ENCODE measurements at places on chromosomes 7 and 10. TPM values are rescaled to one million over a fixed set of nuclear protein-coding genes. Genes with fewer than 3 reads are reported as not detected.

- no peak for DNase-seq
These were observed 11.7 kb upstream of the EDRF1 start for GRCh38 chr10:125707541-125708468.

DNA sequence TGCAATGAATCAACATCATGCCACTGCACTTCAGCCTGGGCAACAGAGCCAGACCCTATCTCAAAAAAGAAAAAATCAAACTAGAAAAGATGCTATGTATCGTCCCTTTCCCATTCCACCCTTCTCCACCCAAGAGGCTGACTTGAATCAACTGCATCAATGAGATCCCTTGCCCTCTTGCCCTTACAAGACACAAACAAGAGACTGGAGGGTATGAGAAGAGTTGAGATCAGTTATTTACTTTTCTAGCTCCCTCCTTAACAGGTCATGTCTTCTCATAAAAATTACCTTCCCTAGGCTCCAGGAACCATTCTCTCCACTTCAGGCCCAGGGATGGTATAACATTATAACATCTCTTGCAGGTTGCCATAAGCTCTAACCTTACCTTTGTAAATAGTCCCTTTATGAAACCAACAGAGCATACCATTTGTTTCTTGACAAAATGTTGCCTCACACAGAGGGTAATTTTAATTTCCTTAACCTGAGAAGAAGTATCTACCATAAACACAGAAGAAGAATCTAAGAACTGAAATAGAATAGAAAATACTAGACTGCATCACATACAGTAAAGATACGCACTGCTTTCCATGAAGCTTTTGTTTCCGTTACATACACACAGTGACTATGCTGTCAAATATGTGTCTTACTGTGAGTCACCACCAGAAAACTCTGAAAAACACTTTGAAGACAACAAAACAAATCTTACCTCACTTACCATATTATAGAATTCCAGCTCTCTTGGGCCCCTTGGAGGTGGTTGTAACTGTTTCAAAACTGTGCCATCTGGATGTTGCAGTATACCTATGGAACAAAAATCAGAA is 30.5 kb downstream of the IPMK start:
- no peak for DNase-seq

GRCh38 chr7:99772565-99772964 is 11.4 kb downstream of the CYP3A4 start:
- DNase-seq: no peak

- DNase-seq: peak; percentile 62
These were observed 1.9 kb downstream of the VWC2 start for GRCh38 chr7:49775065-49775948.

GRCh38 chr10:89062861-89063260 is 72.3 kb downstream of the FAS start:
- peak; percentile 76 for DNase-seq

DNA sequence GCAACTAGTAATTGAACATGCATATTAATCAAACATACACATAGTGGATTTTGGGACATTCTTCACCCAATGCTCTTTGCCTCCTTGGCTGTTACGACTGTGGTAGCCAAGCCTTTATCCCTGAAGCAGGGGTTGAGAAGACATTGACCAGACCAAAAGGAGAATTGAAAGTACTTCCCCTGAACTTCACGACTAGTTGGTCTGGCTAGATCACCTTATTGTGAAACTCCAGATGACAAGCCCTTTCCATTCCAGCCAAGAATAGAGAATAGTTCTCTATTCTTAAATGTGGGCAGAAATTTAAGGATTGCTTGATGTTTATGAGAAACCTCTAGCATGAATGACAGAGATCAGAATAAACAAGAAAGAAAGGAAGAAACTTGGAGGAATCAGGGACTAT is 97.0 kb downstream of the LRMDA start:
- DNase-seq: no peak

GRCh38 chr7:85509476-85509875 is 322.6 kb upstream of the SEMA3D start:
- no peak for DNase-seq

GRCh38 chr7:14761510-14762296 is 140.8 kb downstream of the DGKB start:
- DNase-seq: peak; percentile 82

DNA sequence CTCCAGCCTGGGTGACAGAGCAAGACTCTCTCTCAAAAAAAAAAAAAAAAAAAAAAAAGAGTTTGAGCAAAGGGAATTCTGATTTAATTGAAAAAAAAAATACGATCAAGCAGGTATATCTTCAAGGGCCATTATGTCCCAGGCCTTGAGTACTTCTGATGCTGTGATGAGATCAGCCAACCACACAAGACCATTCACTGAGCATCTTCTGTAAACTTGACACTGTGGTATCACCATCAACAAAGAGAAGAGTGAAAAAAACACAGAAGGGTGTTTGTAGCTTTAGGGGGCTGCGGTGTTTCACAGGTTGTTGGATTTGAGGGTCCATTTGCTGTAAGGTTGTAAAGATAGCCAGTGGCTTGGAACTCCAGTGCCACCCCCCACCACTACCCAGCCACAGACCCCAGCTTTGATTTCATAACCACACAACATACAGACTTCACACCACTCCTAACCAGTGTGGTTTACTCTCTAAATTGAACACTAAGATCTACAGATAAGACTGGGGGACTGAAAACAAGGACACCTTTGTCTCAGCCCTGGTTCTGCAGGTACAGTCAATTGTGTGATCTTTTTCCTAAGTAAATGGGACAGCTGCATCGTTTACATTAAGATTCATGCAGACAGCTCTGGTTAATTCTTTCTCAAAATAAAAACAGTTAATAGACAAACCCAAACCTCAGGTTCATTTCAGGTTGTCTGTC is 66.4 kb downstream of the CDC123 start:
- DNase-seq: no peak

DNA sequence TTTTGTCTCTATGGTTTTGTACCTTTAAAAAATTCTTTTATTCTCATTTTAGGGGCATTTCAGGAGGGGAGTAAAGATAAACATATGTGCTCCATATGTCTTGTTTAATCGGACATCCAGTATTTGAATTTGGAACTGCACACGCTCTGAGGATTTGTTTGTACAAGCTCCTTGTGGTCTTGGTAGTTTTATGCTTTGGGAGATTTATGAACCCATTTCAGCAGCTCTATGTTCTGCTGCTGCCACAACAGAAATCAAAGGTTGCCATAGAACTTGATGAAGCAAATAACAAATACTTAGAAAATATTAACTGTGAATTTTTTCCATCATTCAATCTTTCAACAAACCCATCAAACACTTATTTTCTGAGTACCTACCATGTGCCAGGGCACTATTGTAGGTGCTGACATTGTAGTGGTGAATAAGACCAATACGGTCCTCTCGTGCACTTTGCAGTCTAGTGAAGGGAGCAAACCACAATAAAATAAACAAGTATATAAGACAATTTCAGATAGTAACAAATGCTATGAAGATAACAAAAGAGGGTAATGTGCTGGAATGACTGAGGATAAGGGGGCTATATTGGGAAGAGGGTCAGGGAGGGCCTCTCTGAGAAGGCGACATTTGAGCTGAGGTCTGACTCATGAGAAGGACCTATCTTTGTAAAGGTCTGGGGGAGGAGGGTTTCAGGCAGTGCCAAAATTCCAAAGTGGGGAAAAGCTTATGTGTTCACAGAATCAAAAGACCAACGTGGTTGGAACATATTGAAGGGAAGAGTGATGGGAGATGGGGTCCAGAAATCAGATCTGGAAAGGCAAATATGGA is 30.4 kb downstream of the MYPN start:
- DNase-seq: no peak

DNA sequence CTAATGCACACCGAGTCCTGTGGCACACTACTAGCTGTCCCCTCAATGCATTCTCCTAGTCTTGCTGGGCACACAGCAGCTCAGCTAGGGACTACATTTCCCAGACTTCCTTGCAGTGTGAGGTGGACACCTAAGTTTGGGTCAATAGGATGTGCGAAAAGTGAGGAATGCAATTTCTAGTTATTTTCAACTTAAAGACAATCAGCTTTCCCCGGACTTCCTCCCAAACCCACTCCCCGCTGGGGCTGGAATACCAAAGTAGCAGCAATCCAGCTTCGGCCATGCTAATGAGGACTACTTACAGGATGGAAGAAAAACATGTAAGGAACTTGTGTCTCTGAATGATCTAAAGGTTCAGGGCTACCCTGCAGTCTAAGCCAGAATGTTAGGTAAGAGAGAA is 286.4 kb upstream of the LRRN3 start:
- no peak for DNase-seq

DNA sequence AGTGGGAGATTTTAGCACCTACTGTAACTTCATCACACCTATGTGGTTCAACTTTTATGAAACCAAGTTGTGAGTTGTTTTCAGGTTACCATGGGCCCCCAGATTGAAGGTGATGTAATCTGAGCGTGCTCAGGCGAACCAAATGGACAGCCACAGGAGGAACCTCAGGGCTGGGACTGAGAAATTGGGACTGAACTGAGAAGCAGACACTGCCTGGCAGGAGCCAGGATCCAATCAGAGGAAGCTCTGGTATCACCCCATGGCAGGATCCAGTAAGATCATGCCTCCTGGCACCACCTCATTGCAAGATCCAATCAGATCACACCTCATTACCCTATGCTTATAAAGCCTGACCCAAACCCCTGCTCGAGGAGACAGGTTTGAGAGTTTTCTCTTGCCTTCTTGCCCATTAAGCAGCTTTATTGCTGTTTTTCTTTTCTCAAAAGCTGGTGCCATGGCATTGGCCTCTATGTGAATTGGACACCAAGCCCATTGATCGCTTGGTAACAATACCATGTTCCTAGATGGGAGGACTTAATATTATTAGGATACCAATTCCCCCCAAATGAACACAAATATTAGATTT is 43.2 kb upstream of the GDF10 start:
- no peak for DNase-seq

- no peak for DNase-seq
These were observed 5.9 kb upstream of the DNTT start for GRCh38 chr10:96298362-96298761.

DNA sequence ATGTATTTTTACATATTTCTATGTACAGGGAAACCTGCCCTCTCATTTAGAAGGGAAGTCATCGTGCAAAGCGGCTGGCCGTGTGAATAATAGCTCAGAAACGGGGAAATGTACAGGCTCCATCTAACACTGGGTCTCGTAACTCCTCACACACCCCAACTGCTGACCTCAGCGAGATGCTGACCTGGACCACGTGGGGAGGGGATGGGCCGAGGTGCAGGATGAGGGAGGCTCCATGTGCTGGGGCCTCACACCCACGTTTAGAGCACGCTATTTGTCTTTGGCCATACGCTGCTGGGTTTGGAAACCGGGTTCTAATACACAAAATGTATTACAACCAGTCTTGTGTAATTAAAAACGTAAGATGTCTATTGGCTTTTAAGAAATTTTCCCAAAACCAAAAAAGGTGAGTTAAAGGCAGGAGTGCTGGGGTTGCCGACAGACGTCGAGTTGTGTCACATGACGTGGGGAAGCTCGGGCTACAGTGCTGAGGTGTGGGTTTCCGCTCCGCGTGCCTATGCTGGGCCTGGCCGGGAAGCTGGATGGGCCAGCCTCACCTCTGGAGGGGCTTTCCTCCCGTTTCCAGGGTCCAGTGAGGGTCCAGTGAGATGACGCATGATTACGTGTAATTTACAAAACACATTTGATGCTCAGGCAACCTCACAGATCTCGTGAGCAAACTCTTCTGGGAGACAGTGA is 215.6 kb downstream of the DNAJB6 start:
- DNase-seq: no peak

DNA sequence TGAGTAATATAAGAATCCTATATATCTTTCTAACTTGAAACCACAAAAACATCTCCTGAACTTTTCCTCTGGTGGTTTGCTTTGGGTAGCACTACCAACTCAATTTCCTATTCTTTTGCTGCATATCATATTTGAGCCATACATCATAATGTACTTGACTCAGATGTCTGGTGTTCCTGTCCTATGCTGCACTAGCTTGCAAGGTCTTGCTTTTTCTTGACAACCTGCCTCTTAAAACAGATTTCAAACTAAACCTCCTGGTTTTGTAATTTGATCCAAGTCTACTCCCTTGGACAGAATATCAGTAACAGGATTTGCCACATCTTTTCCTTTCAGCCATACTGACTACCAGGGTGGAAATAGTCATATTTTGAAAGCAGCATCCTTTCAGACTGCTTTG is 520.3 kb upstream of the LRRTM3 start:
- no peak for DNase-seq

DNA sequence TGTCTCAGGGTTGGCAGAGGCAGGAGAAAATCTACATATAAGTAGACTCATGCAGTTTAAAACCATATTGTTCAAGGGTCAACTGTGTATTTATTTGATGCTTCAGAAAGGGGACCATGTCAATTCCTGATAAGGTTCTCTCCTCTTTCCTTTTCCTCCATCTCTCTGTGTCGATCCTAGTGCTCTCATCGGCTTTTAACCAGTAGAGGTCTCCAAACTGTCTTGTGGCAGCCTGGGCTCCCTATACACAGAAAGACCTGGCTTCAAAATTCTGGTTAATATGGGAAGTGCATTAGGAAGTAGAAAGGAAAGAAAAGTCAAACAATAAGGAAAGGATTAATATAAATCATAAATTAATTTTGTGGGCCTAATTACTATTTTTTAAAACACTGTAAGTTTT is 304.4 kb upstream of the C7orf33 start:
- DNase-seq: no peak

- no peak for DNase-seq
These were observed 298.6 kb upstream of the KIAA1217 start for GRCh38 chr10:23910291-23910690.

DNA sequence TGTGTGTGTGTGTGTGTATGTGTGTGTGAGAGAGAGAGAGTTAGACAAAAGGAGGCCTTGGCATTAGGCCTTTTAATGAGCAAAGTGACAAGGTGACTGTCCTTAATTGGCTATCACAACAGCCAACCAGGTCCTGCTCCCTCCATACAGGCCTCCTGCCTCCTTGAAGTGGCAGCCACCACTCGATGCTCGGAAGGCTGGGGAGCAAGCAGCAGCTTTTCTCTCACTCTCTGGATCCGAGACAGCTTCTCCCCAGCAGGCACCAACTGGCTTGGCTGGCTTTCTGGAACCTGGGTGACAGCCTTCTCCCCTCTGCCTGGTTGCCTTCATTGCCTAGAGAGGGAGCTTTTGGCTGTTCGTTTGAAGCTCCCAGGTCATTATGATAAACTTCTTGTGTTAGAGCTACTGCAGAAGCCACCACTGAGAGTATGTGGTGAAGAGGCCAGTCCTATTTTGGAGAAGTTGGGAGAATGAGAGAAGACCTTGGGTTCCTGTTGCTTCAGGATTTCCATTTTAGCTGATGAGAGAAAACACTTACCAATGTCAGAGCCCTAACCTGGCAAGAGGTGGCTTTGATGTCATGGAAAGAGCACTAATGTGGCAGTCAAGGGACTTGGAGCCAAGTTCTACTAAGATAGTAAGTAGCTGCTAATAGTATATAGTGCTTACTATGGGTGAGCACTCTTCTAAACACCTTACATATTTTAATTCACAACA is 37.6 kb downstream of the RPS24 start:
- no peak for DNase-seq

The SMIM30 gene
- total RNA-seq: 117 TPM

The PIP gene
- not detected for total RNA-seq

The UNC5B gene
- 13.1 TPM for total RNA-seq

The CALY gene
- not detected for total RNA-seq

The FRMPD2 gene
- not detected for total RNA-seq

The IGF2BP3 gene
- total RNA-seq: not detected

All from Right ventricle myocardium inferior (tissue), 1 donor.